T-helper 2 cell (primary cell): ENCODE measurements at places on chromosomes 3 and 15.
A peak's percentile ranks its signal among the peaks of the same experiment; 100 is the strongest.

GRCh38 chr15:89812011-89812846 is 2.4 kb downstream of the ANPEP start:
- no peak for DNase-seq

GRCh38 chr15:90934949-90935751 is at the start of gene UNC45A:
TSS of gene UNC45A (plus strand) at chr15:90935285. CDS start at chr15:90935325, 40 bp downstream.
- peak; percentile 93 for DNase-seq

DNA sequence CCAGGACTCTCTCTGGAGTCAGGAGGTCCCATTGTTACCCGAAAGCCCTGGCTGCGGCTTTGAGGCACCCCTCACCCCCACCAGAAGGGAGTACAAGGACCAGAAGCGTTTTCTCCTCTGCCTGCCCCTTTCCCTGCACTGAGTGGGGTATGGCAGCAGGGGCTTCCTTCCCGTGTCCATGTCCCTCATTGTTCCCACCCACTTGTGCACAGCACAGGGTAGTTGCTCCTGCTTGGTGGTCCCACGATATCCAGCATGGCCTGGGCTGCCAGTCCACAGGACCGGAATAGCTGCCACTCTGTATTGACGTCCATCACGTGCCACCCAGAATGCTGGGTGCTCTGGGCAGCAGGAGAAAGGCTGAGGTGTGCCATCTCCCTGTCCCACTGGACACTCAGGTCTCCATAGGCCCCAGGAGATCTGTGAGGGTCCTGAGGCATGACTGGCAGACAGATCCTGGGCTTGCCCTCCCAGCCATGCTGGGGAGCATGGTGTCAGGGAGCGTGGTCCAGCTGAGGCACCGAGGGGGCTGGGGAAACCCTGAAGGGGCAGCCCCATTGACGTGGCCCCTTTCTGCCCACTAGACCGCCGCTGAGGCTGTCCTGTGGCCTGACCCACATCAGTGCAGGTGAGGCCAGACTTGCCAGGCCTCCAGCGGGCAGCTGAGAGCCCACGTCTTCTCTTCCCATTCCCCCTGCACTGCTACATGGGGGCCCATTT is 45.3 kb upstream of the SEC22A start:
- DNase-seq, result no peak

- DNase-seq, result no peak
Measured at GRCh38 chr15:36965570-36966342, 134.6 kb downstream of the MEIS2 start.

DNA sequence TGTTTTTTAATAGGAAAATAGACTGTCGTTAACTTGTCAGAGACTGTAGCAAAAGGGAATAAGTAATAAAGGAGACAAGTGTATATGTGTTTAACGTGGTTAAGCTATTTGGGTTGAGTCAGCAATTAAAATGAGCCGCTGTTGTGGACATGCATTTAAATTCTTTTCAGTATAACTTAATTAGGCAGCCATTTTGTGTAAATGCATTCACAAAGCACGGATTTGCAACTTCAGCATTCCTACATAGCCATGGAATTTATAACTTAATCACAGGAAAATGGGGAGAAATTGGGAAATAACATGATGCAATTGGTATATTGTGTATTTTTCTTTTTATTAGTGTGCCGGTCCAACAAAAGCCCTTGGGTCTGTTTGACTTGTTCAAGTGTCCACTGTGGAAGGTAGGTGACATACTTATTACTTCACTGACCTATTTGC is 27.9 kb downstream of the USP3 start:
- no peak for DNase-seq

- DNase-seq, result no peak
Measured at GRCh38 chr15:78329625-78330024, 10.5 kb upstream of the CRABP1 start.

DNA sequence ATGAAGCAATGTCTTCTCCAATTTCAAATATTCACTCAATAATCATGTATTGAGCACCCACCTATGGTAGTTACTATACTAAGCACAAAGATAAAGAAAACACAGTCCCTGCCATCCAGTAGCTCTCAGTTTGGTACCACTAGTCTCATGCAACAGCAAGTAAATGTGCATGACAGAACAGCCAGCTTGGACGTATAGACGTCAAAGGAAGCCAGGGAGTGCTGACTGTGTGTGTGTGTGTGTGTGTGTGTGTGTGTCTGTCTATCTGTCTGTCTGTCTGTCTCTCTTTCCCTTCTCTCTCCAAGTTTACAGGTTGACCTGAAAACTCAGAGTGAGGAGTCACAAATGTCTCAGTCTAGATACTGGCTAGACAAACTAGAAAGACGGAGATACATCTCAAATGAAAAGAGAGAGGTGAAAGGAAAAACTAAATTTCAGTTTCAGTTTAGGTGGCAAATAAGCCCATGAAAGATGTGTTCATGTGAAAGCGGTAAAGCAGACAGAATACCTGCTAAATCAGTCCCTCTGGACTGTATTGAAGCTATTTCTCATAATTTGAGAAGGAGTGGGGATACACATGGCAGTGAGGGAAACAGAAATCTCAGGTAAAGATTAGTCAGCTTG is 141.1 kb upstream of the PTPRG start:
- no peak for DNase-seq

GRCh38 chr3:194833114-194833910 is 147.6 kb downstream of the FAM43A start:
- DNase-seq, result no peak

DNA sequence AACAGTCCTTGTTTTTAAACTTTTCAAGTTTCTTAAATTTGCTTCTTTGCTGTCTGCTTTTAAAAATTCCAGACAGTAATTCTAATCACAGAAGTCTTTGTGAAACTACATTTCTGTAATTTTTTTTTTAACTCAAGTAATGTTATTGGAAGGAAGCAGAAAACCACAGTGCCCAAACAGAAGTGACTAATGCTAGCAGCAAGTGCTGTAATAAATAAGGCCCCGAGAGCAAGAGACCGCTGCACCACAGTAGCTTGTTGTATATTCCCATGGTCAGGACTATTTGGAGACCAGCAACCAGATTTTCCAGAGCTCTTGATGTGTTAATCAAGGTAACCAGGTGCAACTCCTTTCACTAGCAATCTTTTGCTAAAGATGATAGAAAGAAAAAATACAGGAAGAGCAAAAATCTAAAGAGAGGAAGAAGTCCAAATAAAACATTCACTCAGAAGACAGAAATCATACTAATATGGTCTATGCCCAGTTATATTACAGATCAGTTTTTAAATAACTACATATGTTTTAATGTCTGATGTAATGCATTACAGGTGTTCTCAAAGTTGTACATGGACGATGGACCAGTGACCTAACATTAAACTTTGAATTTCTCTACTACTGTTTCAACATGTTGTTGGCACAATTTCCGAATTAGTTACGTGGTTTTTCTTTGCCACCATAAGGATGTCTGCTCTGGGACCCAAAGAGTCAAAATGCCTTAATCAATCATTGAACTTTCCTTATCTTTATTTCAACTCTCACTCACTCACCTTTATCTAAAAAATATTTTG is 36.4 kb downstream of the WWTR1 start:
- DNase-seq, result no peak

GRCh38 chr3:177591379-177591778 is 394.1 kb upstream of the TBL1XR1 start:
- no peak for DNase-seq

DNA sequence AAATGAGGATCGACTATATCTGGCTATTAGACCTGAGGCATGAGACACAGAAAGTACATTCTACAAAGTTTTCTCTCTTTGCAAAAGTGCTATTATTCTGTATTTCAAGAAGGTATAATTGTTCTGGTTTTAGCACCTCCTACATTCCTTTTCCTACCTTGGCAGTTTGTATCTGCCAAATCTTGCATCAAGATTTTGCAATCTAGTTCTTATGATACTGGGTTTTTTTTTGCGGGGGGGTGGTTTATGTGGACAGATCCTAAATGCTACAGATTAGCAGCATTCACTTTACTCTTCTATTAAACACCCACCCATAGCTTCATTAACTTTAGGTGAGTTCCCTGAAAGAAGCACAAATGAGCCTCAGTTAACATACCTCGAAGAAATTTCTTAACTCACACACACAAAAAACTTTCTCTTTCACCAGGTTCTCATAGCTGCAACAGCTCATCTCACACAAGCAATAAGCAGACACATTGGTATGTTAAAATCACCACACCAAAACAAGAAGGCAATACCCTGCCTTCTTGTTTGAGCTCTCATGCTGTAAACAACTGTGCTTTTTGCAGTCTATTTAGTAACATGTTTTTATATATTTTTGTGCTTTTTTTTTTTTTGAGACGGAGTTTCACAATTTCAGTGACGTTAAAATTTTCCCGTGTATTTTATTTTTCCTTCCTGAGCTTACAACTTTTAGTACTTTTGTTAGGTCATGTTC is 73.0 kb upstream of the VGLL4 start:
- peak; percentile 27 for DNase-seq

DNA sequence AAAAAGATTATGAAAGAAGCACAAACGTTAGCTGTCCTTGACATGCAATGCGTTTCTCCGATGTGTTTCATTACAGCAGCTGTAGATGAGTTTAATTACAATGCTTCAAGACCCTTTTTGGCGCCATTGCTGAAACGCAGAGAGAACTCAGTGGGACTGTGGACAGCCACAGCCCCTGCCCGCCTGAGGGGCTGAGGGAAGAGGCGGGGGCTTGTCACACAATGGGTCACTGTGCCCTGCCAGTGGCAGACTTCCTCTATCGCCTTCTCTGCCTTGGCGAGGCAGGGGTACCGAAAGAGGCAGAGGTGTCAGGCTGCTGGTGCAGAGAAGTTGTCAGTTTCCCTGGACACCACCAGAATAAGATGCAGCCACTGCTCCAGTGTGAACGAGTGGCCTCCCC is 252.0 kb downstream of the NR2F2 start:
- DNase-seq, result no peak

DNA sequence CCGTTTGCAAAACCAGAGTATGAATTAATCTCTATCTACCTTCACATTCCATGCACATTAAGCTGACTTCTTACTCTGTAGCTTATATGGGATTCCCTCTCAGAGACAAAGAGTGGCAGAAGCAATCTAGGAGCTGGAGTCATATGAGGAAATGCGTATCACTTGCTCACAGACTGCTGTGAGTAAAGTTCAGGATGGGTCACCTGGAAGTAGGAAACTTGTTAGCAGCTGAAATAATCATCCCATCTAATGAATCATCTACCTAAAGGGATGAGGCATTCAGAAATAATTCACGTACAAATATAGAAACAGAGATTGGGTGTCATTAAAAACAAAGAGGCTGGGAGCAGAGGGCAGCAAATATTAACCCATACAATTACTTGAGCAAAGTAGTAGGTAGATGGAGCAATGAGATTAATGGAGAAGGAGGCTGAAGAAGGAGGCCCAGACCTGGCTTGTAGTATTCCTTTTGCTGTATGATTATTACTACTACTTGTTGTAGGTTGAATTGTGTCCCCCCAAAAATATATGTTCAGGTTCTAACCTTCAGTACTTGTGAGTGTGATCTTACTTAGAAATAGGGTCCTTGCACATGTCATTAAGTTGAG is 866.3 kb downstream of the ROBO2 start:
- DNase-seq, result no peak

DNA sequence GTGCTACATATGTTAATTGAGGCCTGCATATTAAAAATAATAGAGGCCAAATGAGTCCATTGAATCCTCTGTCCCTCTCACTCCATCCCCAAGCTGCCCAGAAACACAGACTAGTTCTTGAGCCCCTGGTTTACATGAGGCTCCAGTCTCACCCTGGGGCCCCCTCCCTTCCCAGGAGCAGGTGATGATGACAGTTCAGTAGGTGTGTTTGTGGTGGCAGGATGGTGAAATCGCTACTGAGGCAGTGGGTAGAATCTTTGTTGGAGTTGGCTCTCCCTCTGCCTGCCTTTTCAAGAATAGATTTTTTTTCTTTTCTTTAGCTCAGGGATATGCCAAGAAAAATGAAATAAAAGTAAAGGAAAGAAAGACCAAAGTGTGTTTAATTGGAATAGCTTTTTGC is 288.7 kb downstream of the EPHB1 start:
- no peak for DNase-seq

- DNase-seq, result no peak
Measured at GRCh38 chr3:45152307-45152706, 6.1 kb upstream of the CDCP1 start.

GRCh38 chr3:119401503-119402440 is 61.6 kb downstream of the TMEM39A start:
- DNase-seq, result no peak

GRCh38 chr3:29889215-29889614 is 608.3 kb downstream of the RBMS3 start:
- DNase-seq, result no peak

DNA sequence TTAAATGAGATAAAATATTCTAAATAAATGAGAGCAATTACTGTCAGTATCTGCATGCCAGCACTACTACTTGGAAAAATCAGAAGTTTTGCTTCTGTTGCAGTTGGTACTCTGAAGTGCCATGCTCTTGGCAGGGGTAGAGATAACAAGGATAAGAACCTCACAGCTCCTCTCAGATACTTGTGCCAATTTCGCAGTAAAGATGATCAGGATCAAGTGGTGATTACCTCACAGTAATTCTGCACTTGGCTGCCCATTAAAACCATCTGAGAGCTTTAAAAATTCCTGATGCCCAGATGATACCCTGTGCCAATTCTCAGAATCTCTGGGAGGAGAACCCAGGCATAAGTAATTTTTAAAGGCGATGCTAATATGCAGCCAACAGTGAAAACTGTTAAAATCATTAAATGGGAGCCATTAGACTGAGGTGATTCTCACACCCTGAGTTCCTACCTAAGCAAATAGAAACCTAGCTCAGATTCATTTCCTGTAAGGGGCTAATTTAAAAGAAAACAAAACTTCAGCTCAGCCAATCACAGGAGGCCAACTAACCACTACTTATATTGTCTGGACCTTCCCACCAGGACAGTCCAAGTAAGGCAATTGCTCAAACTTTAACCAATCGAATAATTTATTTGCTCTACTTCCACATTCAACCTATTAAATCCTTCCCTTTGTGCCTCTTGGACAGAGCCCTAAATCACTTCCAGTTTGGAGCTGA is 171.2 kb downstream of the KCNMB2 start:
- no peak for DNase-seq

- DNase-seq, result no peak
Measured at GRCh38 chr3:447671-448070, 251.1 kb downstream of the CHL1 start.

GRCh38 chr3:141878817-141879216 is 2.4 kb downstream of the ATP1B3 start:
- DNase-seq, result no peak

GRCh38 chr15:66946578-66947164 is 118.7 kb upstream of the SMAD3 start:
- peak; percentile 74 for DNase-seq

DNA sequence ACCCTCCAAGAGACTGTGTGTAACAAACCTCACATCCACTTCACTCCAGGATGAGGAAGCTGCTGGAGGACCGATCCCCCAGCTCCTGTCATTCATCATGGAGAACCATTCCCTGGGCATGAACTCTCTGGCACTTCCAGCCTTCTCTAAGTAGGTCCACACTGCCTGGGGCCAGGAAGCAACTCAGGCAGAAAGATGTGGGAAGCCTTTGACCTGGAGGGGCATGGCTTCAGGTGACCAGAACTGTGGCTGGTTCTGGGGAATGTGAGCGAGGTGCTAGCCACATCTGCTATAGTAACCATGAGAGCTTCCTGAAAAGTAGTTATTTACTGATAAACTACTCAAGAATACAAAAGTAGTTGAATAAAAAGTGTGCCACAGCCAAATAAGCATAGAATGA is 173.7 kb upstream of the CTDSPL start:
- DNase-seq, result no peak
